ENCODE measurements at places on chromosomes 12 and 14.
A peak's percentile ranks its signal among the peaks of the same experiment; 100 is the strongest.

GRCh38 chr14:42602336-42602845, 995.7 kb downstream of the LRFN5 start:
- no peak for DNase-seq

- no peak for DNase-seq
Observed at GRCh38 chr12:22248571-22249115, 85.9 kb downstream of the ST8SIA1 start.

GRCh38 chr14:37791384-37792036, 196.1 kb downstream of the TTC6 start:
- no peak for DNase-seq

DNA sequence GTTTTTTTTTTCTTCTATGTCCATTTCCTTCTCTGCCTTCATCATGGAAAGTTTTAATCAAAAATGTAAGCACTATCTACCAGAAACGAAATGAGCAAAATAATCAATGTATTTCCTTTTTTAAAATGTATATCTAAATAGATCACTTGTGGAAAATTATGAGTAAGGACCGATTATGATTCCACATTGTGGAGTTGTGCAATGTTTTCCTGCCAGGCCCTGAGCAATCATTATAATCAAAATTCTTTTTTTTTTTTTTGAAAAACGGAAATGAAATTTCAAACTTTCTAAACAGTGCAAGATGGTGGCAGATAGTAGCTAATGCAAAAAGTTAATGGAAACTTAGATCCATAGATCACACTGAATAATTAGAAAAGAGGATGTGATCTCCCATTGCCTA, 1074.6 kb upstream of the TMEM132C start:
- DNase-seq = no peak

DNA sequence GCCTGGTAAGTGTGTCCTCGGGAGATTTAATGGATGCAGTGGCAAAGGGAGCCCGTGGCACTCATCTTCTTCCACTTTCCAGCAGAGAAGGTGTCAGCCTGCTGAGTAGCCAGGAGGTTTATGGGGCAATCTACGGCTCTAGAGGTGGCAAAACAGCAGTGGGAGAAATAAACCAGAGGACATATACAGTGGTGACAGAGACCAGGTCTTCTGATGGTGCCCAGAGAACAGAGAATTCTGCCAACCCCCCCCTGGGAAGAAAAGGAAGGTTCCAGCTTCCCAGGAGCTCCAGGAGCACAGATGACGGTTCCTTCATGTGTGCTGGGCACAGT, 43.0 kb downstream of the SMIM41 start:
- no peak for DNase-seq

DNA sequence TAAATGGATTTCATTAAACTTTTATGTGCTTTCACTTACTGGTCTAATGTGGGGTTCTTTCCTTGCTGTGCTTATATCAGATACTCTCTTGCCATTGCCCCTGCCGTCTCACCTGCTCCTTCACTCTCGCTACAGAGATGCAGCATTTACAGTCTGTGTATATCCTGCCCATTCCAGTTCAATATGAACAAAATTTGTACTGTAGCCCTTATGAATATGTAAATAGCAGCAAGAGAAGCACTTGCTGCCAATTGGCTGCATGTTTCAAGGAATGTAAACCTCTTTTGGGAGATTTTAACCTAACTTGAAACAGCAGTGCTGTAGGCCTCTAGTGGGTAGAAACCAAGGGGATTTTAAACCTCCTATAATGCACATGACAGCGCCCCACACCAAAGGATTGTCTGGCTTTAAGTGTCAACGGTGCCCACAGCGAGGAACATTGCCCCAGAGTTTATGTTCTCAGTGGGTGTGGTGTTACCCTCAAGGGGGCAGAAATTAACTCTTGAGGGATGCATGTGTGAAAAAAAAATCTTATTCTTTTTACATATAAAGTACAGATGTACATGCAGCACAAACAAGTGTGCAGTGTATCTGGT, 19.1 kb downstream of the PCNX1 start:
- DNase-seq = no peak

GRCh38 chr12:58844161-58844560, 76.1 kb downstream of the LRIG3 start:
- DNase-seq = no peak

GRCh38 chr14:23640524-23641141, 4.5 kb downstream of the DHRS2 start:
- peak; percentile 56 for DNase-seq

- DNase-seq = no peak
Observed at GRCh38 chr12:109475993-109476806, 900 bp downstream of the KCTD10 start.

- DNase-seq = no peak
Observed at GRCh38 chr12:30473274-30473673, 222.4 kb downstream of the IPO8 start.

- no peak for DNase-seq
Observed at GRCh38 chr12:27304856-27305255, 27.8 kb upstream of the BMAL2 start.

DNA sequence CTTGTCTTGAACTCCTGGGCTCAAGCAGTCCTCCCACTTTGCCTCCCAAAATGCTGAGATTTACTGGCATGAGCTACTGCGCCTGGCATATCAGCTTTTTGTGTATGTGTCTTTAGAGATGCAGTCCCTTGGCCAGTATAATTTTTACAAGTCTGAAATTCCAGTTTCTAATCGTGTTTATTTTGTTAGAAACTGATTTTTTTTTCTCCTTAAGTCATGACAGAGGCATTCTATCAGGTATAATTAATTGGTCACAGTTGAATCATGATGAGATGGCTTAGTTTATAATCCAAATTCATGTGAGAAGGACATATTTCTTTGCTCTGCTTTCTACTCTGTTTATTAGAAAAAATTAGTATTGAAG, 98.9 kb downstream of the PCNX1 start:
- DNase-seq = no peak

DNA sequence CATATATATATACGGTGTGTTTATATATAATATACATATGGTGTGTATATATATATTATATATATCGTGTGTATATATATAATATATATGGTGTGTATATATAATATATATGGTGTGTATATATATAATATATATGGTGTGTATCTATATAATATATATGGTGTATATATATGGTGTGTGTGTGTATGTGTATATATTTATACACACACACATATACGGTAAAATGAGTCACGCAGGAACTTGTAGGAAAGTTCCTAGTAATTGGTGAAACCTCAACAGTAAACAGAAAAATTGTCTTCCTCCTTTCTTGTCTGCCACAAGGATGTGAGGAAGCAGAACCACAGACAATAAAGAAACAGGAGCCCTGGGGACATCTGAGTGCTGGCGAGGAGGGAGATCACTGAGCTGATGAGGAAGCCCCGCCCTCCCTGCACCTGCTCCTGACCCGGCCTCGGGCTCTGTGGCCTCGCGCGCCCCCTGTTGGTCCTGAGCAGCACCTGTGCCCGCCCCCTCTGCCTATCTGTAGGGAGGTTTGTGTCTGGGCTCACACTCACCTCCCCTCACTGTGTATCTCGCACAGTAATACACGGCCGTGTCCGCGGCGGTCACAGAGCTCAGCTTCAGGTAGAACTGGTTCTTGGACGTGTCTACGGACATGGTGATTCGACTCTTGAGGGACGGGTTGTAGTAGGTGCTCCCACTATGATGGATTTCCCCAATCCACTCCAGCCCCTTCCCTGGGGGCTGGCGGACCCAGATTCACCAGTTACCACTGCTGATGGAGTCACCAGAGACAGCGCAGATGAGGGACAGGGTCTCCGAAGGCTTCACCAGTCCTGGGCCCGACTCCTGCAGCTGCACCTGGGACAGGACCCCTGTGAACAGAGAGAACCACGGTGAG, 1079.4 kb downstream of the TMEM121 start:
- DNase-seq = no peak

DNA sequence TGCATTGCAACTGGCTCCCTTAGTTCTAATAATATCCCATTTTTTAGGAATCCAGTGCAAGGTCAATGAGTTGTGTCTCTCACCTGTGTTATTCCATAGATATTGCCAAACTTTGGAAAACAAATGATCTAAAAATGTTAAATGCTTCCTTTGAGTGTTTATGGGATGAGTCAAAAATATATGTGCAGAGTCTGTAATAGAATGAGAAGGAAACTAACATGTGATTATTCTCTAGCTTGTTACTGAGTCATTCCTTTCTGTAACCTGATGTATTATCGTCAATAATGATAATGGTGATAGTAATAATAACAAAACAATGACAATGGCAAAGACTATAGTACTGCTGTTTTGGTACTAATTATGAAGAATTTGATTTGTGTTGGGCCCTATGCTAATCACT, 11.5 kb downstream of the ACSS3 start:
- no peak for DNase-seq

DNA sequence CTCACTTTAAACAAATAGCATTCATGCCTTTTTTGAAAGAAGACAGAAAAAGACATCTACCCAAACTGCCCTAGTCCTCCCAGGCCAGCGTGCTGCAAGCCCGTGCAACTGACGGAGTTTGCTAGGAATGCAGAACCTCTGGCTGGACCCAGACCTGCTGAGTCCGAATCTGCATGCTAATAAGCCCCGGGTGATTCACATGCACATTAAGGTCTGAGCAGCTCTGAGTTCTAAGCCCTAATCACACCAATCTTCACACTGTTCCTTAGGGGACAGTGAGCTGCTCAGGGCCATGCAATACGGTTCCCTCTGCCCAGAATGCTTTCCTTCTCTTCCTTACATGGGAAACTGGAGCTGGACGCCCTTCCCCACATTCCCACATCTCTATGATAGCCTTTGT, 25.2 kb downstream of the HAL start:
- no peak for DNase-seq

DNA sequence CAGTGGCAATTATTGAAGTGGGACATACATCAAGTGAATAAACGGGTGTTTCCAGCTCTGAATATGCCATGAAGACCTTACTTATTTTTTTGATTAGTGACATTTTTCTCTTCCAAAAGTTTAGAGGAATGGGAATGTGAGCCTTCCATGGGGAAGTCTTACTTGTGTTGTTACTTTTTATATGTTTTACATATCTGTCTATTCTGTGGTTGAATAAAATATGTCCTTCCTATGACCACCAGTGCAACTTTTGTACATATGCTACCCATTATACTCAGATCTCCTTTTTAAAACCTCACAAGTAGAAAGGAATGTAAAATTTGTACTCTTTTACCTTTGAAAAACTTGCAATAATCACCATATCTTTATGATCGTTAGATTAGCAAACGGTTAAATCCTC, 132.7 kb downstream of the MSRB3 start:
- no peak for DNase-seq

GRCh38 chr14:104725772-104726548, 1.9 kb downstream of the ADSS1 start:
- no peak for DNase-seq

- no peak for DNase-seq
Observed at GRCh38 chr12:59164226-59164625, 243.9 kb upstream of the LRIG3 start.

- DNase-seq = no peak
Observed at GRCh38 chr12:19778172-19778571, 338.9 kb downstream of the AEBP2 start.

Data from right forelimb (tissue), 1 donor.